ELF-1 (cell line): ENCODE measurements at places on chromosomes 4 and X.

- DNase-seq: no peak
These were observed 1.8 kb upstream of the OTUD4 start for GRCh38 chr4:145182222-145182621.

GRCh38 chrX:50198348-50198747, 2.5 kb downstream of the AKAP4 start:
- peak; percentile 39 for DNase-seq

- no peak for DNase-seq
These were observed 21.9 kb upstream of the MAD2L1 start for GRCh38 chr4:120088507-120088906.

DNA sequence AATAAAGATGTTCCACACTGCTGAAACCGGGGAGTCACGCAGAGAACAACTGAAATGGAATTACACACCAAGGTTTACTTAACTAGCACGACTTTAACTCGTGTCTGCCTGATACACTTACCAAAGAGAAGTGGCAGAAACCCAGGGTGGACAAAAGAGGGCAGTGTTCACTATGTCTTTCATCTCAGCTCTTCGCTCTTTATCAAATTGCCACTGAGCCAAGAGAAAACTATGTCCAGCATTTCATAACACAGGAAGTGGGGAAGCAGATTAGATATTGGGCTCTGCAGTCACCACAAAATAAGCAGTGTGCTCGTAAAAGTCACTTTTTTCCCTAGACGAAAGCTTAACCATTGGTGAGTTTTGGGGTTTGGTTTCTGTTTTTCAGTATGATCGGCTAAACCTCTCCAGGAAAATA, 155.7 kb downstream of the CHIC2 start:
- peak; percentile 60 for DNase-seq
